ENCODE measurements at places on chromosomes 11 and 22.

DNA sequence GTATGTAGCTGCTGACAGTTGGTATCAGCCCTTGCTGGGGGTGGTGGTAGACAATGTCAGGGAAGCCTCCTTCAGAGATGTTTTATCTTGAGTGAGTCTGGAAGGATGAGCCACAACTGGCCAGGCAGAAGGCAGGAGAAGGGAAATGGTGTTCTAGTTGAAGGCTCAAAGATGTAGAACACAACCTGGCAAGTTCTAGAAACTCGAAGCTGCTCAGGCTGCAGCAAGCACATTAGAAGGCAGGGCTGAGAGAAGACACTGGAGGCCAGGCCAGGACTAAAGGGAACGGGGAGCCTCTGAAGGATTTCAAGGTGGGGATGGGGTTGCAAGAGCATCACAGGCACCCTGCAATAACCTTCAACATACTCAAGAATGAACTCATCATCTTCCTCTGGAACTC is 40.4 kb downstream of the USP35 start:
- DNase-seq = no peak

GRCh38 chr22:36593215-36593614 is 64.2 kb upstream of the EIF3D start:
- DNase-seq = no peak

- DNase-seq = no peak
Observed at GRCh38 chr11:17692931-17693330, 26.4 kb upstream of the MYOD1 start.

- DNase-seq = no peak
Observed at GRCh38 chr11:86202013-86202336, 42.6 kb upstream of the EED start.

DNA sequence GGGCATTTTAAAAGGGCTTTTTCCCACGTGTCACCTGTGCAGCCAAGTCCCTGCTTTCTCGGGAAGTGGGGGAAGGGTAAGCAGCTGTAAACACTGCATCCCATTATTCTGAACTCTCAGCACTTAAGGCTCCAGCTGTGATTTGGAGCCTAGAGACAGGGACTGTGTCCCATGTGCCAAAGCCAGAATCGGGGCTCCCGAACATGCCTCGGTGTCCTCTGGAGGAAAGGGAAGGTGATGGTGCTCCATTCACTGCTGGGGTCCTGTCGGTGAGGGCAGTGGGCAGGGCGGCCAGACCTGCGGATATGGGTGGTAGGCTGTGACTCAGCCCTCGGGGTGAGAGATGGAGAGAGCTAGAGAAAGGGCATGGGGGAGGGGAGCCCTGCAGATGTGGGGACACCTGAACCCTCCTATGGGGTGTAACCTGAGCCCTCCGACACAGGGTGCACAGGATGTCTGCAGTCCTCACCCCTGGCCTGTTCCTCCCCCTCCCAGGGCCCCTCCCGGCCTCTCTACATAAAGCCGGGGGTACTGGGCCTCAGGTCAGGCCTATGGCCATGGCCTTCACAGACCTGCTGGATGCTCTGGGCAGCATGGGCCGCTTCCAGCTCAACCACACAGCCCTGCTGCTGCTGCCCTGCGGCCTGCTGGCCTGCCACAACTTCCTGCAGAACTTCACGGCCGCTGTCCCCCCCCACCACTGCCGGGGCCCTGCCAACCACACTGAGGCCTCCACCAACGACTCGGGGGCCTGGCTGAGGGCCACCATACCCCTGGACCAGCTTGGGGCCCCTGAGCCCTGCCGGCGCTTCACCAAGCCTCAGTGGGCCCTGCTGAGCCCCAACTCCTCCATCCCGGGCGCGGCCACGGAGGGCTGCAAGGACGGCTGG is 31.8 kb downstream of the CAPN1 start:
- DNase-seq = no peak

DNA sequence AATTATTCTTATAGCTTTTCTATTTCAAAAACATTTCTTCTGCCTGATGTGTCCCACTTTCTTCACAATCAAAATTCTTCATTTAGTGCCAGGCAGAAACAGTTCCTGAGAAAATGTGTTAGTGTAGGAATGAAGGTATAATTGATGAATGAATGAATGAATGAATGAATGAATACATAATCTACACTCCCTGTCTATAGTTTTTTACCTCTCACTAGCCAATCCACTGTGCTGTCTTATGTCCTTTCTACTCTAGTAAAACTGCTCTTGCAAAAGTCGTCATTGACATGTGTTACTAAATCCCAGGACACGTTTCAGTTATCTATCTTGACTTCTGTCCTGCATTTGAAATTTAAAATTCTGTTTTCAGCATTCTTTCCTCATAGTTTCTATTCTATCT is 42.9 kb downstream of the CHORDC1 start:
- DNase-seq = no peak

DNA sequence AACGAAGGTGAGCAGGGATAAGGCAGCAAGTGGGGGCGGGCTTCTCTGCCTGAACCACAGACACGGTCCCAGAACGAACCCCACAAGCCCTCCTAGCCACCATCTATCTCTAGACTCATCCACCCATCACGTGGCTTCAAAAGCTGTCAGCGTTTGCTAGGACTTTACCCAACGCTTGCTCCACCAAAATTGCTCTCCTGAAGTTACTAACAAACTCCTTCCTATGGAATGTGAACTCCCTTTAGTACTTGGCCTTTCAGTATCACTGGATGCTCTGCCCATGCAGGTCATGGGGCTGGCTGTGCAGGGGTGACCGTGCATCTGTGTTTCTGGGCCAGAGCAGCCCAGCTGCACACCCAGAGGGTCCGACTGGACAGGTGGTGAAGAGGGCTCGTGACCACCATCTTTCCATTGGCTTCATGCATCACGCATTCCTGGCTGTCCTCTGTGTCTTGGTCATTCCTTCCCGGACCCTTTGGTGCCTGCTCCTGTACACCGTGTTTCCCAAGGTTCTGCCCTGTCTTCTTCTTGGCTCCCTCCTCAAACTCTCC is 85.1 kb downstream of the MYO7A start:
- no peak for DNase-seq

DNA sequence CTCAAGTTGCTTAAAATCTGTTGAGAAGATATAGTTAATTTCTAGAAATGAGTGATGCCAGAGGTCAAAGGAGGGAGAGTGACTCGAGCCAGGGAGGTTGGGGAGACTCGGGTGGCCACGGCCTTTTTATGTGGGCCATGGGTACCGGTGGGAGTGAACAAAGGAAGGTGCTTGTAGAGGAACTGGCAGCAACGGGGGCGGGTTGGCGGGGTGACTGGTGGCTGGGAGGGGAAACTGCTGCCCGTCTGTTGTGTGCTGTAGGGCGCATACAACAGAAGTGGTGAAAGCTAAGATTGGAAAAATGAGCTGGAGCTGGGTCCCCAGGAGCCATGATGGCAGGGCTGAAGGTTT is 5.4 kb downstream of the DAGLA start:
- DNase-seq = no peak

DNA sequence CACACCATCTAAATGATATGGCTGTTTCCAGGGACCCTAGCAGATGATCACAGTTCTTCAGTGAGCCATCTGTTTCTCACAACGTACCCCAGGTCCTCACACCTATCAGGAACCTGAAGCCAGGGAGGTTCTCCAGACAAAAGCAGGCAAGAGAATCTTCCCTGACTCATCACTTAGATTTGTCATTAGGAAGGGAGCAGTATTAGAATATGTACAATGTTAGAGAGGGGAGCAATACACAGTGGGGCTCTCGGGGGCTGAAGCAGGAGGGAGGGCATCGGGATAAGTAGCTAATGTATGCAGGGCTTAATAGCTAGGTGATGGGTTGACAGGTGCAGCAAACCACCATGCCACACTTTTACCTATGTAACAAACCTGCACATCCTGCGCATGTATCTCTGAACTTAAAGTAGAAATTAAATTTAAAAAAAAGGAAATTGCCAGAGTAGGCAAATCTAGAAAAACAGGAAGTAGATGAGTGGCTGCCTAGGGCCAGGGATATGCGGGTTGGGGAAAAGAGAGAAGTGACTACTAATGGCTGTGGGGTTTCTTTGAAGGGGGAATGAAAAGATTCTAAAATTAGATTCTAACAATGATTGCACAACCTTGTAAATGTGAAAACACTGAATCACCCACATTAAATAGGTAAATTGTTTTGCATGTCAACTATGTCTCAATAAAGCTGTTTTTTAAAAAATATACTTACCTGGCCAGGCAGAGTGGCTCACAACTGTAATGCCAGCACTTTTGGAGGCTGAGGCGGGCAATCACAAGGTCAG is 14.4 kb downstream of the C22orf42 start:
- no peak for DNase-seq

DNA sequence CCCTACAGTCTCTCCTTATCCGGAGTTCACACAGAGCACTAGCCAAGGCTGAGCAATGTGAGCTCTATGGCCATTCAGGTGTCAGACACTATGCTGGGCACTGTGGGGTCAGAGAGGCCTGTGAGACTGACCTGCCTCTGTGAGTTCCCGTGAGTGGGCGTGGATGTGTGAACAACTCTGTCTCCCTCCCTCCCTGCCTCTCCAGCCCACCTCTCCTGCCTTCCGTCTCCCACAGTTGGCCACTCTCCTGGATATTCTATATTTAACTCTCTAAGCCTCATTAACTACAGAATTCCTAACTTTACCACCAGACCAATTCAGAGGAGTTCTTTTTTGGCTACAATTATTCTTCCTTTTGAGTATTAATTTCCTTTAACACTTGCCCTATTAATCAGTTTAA is 191.6 kb upstream of the NCAM1 start:
- no peak for DNase-seq

- peak; percentile 95 for DNase-seq
Observed at GRCh38 chr22:29385748-29386147, 2.6 kb downstream of the AP1B1 start.

DNA sequence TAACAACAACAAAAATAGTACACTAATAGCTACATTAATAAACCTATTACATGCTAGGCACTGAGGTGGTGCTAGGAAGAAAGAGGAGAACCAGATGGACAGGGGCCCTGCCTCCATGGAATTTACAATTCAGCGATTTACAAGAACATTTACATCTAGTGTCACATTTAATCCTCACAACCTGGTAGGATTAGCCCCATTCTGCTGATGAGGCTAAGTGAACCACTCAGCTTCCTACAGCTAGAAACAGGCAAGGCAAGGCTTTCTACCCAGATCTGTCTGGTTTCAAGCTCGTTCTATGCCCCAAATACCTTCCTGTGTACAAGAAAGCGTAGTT is 368.4 kb downstream of the BUD13 start:
- DNase-seq = no peak

DNA sequence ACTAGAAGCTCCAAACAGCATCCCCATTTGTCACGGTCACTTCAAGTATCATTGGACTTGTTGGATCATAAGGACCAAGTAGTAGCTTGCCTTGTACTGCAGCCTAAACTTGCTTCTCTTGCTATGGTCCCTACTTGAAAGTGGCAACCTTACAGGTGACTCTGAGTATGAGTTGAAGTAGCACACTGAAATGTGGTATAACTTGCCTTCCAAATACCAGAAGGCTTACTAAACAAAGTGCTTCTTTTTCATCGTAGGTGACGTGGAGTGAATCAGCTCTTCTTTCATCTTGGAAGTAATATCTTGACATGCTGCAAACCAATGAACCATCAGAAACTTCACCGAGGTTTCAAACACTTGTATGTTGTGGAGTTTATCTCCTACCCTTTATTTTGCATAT is 169.0 kb upstream of the DDI1 start:
- no peak for DNase-seq

GRCh38 chr22:49564666-49565515 is 262.8 kb downstream of the BRD1 start:
- no peak for DNase-seq

DNA sequence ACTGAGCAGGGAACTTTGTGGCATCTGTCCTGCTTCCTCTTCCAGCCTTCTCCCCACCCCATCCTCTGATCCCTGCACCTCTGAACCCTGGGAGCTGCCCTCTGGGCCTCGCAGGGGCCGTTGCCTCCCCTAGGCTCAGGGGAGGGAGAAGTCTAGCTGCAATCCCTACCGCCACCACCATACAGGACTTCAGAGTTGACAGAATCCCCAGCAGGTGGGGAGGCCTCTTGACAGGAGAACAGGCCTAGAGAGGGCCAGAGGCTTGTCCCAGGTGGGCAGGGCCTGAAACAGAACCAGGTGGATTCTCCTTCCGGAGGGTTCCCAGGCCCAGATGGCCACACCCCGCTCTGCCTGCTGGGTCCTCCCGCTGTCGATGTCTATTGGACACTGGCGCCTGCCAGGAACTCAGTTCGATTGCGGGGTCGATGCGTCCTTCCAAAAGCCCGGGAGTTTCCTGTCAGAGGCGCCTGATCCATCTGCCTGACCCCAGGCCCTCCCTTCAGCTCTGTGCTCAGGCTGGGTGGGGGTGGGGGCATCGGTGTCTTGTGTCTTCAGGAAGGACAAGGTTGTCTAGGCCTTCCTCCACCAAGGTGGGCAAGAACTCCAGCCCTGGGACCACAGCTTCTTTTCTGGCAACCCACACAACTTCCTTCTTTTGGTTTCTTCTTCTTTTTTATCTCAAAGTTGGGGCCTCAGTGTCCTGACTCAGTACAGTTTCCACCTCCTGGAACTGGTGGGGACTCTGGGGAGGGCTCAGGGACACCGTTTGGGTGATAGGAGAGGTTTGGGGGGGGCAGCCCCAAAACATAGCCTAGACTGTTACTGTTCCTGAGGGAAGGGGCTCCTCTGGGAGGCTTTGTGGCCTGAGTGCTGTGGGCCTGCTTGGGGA is 6.4 kb downstream of the STARD10 start:
- DNase-seq = no peak

DNA sequence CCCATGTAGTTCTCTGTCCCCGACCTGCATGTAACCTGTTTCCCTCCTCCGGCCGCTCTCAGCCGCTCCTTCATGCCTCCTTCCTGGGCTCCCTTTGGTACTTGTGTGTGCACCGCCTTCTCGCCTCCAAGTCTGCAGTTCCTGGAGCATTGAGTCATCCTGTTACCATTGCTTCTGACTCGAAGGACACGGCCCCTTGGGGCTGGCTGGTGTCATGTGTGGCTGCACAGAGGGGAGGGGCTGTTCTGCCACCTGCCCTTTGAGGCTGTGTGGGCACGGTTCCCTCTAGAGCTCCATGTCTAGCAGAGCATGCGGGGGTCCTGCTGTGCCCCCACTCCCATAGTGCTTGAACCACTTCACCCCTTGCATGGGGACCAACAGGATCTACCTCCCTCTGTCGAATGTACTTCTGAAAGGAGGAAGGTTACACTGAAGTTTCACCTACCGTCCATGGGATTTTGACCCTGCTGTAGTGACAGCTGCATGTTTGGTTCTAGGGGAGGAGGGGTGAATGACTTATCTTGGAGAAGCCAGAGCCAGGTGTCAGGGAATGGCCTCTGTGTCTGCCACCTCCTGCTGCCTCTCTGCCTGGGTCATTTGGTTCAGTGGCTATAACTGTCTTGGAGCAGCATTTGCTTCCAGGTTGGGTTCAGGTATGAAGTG is 39.6 kb downstream of the BCR start:
- no peak for DNase-seq
